ENCODE measurements at places on chromosomes 2 and 18. TPM values are rescaled to one million over a fixed set of nuclear protein-coding genes. Genes with fewer than 3 reads are reported as not detected.

DNA sequence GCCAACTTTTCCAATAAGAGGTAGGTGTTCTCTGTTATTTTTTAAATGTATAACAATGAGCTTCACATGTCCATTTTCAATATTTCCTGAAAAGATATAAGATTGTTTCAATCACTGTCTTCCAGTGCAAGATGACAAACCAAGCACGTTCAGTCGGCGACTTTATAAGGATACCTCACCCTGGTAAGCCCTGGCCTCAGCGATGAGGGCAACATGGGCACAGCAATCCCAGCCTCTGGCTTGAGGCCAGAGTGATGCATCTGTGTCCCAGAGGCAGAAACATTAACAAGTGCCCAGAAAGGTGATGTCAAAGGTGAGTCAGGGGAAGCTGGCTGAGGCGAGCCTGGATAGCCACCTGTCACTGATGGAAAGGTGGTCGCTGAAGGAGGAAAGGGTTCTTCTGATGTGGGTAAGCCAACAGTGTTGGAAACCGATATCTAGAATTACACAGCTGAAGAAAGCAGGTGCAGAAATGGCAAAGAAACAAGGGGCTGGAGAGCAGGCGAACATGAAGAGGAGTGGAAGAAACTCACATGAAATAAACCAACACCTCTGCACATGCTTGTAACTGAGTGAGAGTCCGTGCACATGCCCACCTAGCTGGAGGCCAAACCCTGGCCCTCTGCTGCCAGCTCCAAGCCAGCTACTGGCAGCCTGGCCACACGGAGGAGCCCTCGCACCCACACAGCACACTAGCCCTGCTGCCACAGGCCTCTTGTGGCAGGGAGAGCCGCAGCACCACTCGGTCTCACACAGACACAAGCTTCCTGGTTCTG, 65.5 kb downstream of the FBXO15 start:
- DNase-seq: peak; percentile 59

GRCh38 chr2:39786761-39787522, 7.9 kb upstream of the THUMPD2 start:
- no peak for DNase-seq

DNA sequence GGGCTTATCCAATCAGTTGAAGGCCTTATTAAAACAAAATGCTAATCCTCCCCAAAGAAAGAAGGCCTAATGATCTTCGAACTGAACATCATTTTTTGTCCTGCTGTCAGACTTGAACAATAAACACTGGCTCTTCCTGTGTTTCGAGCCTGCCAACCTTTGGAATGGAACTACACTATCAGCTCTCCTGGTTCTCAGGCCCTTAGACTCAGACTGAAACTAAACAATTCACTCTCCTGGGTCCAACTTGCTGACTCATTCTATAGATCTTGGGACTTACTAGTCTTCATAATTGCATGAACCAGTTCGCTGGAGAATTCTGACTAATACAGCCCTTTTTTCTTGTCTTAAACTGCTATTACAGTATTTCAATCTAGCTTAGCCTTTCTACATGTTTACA, 235.2 kb downstream of the LNPK start:
- peak; percentile 7 for DNase-seq

- DNase-seq: no peak
These were observed 22.9 kb downstream of the GPR35 start for GRCh38 chr2:240648155-240648649.

DNA sequence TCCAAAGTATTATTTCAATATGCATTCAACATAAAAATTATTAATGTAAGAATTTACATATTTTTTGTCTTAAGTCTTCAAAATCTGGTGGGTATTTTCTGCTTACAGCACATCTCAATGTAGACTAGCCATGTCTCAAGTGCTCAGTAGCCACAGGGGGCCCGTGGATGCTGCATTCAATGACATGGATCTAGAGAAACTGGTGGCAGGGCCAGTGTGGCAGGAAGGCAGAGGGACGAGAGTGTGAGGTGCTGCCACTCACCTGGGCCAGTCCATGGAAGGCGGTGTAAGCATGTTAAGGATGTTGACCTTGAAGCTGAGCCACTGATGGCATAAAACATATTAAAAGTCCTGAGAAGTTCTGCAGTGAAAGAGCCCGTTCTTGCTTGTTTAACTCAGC, 6.2 kb upstream of the LIPG start:
- DNase-seq: no peak

DNA sequence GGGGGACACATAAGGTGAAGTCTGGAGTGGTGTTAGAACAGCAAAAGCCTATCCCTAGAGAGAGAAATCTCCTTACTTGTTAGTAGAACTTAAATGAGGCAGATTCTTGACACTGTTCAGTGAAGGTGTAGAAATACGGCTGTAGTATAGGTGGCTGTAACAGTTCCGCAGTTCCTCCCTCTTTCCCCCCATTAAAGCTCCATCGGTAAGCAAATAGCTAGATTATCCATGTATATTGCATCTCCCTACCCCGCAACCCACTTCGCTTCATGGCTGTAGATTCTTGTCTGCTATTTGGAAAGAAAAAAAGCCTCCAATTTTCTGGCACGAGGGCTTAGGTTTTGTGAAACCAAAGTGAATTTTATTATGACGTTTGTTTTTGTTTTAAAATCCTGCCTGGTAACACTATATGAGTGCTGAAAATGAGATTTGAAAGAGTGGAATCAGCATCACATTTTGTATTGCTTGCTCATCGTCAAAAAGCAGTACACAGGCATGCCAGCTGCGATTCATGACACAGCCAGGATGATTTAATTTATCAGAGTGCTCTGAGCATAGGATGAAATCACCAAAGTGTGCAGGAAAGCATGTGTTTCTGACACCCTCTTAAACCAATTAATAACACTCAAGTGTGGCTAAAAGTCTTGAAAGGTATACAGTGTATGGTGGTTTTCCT, 1.4 kb downstream of the FAM171B start:
- DNase-seq: peak; percentile 23

DNA sequence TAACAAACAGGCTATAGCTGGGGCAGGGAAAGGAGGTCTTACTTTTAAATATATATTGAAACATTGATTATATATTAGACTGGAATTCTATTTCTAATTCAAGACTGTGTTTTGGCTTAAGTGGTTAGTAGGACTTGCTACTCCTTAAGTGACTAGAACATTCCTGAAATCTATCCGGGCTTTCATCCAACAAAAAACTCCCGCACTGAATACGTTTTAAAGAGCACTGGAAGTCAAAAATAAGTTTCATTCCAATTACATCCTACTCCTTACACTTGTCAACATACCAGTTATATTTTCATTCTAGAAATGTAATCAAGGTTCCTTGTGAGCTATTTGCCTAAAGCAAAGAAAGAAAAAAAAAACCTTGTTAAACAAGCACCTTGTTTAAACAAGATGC, 204.6 kb downstream of the SP3 start:
- DNase-seq: peak; percentile 3

GRCh38 chr2:47741637-47742036, 41.3 kb upstream of the MSH6 start:
- DNase-seq: no peak

DNA sequence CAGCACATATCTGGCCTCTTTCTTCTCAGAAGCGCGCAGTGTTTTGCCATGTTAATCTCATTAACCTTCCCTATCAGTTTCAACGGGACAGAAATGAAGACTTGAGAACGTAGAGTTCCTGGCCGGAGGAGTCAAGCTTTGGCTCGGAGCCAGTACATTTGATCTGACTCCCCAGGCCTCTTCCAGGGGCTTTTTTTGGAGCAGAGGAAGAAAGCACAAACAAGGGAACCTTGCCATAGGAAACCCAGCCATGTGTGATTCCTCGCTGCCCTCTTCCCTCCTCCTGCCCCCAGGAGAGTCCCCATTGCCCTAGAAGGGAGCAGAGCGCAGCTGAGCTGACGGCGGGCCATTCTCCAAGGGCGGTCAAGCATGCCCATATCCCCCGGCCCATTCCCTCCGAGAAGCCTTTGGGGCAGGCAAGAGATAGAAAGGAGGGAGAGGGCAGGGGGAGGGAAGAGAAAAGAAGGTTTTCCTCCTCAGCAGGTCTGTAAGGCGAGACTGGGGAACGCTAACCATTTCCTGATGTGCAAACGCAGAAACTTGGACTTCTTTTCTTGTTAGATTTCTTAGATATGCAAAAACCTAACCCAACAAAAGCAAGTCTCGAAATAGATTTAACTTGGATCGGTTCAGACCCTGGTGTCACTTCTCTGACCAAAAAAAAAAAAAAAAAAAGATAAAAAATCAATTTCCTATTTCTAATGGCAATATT, 63.7 kb upstream of the POU3F3 start:
- DNase-seq: no peak

GRCh38 chr2:210421916-210422315, 54.6 kb downstream of the LANCL1 start:
- DNase-seq: peak; percentile 78

GRCh38 chr18:68284236-68284780, 430.6 kb downstream of the TMX3 start:
- DNase-seq: no peak

DNA sequence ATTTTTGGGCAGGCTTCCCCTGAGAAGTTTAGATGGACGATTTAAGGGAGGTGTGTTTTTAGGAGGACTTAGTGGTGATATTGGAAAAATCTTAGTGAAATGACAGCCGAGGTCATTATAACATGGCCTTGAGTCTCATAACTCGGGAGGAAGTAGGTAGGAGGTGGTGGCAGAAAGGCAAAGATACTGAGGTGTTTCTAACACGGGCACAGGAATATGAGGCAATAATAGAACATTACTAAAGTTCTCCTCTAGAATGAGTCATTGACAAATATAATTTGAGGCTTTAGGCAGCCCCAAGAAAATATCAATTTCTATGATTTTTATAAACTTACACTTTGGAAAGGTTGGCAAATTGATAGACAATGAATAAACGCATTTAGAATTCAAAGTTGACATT, 146.1 kb upstream of the ZEB2 start:
- no peak for DNase-seq

GRCh38 chr2:38064801-38065501, 11.0 kb downstream of the CYP1B1 start:
- no peak for DNase-seq

DNA sequence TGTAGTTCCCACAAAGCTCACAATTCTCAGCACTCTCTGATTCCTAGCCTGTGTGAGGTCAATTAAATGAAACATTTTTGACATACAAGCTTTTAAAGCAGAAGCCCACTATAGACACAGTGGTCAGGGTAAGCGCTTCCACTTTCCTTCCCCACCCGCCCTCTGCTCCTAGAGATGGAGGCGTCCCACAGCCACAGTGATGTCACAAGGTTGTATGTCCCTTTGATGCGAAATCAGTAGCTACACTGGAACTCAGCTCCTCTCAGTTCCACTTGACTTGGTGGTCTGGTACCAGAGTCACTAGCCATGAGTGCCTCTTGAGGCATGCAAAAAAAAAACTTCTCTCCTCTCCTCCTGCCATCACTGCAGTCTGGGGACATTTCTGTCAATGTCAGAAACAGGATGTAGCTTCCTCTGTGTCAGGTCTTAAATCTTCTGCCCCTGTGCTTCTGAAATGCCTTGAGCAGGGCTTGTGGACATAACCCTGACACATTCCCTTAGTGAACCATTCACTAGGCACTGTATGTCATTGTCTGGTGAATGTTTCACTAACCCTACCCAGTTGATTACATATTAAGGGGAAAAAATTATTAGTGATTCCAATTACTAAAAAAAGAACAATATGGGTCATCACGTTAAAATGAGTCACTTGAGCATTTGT, 7.8 kb downstream of the SULT1C4 start:
- DNase-seq: no peak

DNA sequence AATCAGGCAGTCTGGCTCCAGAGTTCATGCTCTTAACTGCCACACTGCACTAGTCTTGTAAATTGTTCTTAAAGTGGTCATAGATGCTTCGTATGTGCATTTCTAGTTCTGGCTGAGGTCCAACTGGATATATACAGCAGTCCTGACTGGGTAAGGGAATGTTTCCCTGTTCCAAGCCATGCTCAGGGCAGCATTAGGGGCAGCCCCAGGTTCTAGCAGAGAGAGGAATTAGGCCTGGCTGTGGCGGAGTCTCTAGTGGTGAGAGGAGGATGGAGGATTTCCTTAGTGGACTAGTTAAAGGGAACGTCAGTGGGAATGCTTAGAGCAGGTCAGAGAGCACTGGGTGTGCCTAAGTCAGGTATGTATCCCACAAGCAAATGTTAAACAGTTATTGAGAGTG, 28.0 kb downstream of the UBE2E3 start:
- no peak for DNase-seq

- DNase-seq: no peak
These were observed 109.2 kb downstream of the FSHR start for GRCh38 chr2:49045083-49045482.

DNA sequence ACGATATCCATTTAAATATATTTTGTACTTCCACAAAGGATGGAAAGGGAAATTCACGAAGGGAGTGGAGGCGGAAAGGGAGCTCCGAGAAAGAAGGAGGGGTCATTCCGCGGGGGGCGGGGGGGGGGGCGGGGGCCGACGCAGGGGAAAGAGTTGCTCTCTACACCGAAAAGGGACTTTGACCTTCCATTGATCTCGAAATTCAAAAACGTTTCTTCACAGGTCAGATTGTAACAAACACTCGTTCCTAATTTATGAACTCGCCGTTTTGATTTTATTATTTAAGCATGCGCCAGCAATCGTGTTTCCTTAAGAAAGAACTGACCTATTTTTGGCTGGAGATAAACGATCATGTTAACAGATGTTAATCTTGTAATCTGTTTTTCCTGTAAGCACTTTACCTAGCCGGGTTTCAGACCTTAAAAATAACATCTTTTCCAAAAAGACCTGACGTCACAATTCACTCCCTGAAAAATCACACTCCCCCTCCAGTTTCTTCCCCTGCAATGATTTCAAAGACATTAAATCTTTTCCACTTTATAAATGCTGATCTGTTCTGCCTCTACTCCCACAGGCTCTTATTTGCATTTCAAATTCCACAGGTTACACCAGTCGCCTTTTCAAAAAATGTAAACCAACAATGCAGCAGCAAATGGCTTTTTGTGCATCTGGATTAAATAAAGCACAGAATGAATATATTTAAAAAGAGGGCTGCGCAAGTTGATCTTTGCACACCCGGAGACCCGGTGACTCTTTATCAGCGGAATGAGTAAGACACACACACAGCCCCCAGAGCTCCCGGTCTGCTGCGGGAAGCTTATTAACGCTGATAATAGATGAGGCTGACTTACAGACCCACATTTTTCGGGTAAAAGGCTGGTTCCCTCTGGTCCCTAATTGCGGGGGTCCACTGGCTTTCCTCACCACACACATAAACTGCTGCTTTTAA, 1.6 kb downstream of the ZNF516 start:
- DNase-seq: peak; percentile 38

DNA sequence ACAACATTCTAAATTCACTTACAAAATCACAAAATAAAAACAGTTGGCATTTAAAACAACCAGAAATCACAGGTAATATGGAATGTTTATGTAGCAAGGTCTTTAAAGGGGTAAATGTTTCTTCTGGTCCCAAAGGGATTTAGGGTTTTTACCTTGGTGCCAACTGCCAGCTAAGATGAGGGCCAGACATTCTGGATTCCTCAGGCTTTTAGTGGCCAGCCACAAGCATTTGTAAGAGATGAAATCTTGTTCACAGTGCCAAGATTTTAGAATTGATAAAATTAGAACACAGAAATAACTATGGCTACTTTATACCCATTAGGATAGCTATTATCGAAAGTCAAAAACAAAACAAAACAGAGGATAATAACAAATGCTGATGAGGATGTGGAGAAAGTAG, 60.4 kb upstream of the CDKL4 start:
- peak; percentile 47 for DNase-seq

- DNase-seq: no peak
These were observed 16.0 kb upstream of the AP1S3 start for GRCh38 chr2:223853425-223853837.

DSG1 gene
- not detected for total RNA-seq

RBM44 gene
- 0.02 TPM for total RNA-seq

CNTNAP5 gene
- not detected for total RNA-seq

CASP8 gene
- total RNA-seq: 27.0 TPM

HOXD3 gene
- total RNA-seq: 0.30 TPM

LINC00305 gene
- not detected for total RNA-seq

TTN gene
- 0.52 TPM for total RNA-seq

SLC23A3 gene
- total RNA-seq: 0.02 TPM

ANKMY1 gene
- total RNA-seq: 7.1 TPM
